ENCODE measurements at places on chromosomes 16 and 17. TPM values are rescaled to one million over a fixed set of nuclear protein-coding genes. Genes with fewer than 3 reads are reported as not detected.

Gene NGFR
- not detected for total RNA-seq

Gene IL17C
- total RNA-seq, result not detected

Gene SOCS1
- 12.5 TPM for total RNA-seq

Gene CD300LB
- not detected for total RNA-seq

GRCh38 chr17:15447928-15448579, 19.4 kb downstream of the CDRT4 start:
- H3K27me3 ChIP-seq, result no peaks in the 10 kb centered on the region
- DNase-seq, result no peak
- no peaks in the 10 kb centered on the region for H3K36me3 ChIP-seq
- H3K4me1 ChIP-seq, result no peaks in the 10 kb centered on the region

GRCh38 chr16:87860553-87861299, 8.6 kb downstream of the SLC7A5 start:
- DNase-seq, result peak; percentile 70
- peaks cover 1% of the 10 kb centered on the region for H3K36me3 ChIP-seq
- H3K4me1 ChIP-seq, result peaks cover 36% of the 10 kb centered on the region
- no peaks in the 10 kb centered on the region for H3K27me3 ChIP-seq
- peak overlapping the region; percentile 49 for H3K27ac ChIP-seq

- peaks cover 4% of the 10 kb centered on the region for H3K4me1 ChIP-seq
- H3K4me3 ChIP-seq, result peak overlapping the region; percentile 74
- H3K27me3 ChIP-seq, result no peaks in the 10 kb centered on the region
- peak; percentile 36 for DNase-seq
Observed at GRCh38 chr17:7440834-7441195, 1.5 kb downstream of the FGF11 start.

GRCh38 chr16:68166264-68166663, 69.7 kb downstream of the ESRP2 start:
- H3K27me3 ChIP-seq, result no peaks in the 10 kb centered on the region
- DNase-seq, result no peak
- no peaks in the 10 kb centered on the region for H3K36me3 ChIP-seq
- no peak overlapping the region for H3K27ac ChIP-seq
- no peak overlapping the region for H3K4me3 ChIP-seq

DNA sequence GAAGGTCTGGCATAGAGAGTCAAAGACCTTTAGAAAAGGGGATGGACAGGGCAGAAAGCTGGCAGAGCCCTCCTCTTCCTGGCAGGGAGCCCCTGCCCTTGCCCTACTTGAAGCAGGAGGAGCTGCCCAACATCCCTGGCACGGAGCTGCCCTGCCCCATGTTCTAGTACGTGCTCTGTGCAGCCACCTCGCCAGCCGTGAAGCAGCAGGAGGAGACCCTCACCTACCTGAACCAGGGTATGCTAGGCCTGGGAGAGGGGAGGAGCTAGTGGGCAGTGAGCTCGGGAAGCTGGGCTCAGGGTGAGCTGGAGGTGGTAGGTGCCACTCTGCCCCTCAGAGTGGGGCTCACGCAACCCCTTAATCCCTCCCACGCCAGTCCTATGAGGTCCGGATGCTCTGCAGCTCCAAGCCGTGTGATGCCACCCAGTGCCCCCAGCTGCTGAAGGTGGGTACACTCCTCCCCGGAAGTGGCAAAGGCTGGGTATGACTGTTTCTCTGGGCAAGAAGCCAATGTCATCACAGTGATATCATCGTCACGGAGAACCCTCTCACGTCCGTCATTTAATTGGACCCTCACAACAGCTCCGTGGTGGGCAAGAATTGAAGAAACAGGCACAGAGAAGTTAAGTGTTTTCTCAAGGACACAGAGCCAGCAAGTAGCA, 12.7 kb upstream of the STAC2 start:
- no peaks in the 10 kb centered on the region for H3K36me3 ChIP-seq
- H3K27ac ChIP-seq, result no peak overlapping the region
- peak overlapping the region; percentile 32 for H3K4me3 ChIP-seq
- peak; percentile 86 for DNase-seq

DNA sequence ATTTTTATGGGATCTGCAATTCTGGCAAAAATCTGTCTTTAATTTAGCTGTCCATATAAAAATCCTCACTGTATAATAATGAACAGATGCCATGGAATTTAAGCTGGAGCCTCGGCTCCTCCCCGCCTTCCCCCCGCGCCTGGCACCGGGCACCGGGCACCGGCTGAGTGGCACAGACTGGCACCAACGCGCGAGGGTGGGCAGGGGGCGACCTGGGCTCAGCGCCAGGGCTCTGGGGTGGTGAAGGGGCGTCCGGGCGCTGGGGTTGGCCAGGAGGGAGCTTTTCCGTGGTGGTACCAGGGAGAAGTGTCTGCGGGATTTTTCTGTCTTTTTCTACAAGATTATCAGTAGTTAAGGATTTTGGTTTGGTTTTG, 9.1 kb downstream of the NEUROD2 start:
- H3K27me3 ChIP-seq, result peaks cover 62% of the 10 kb centered on the region
- H3K36me3 ChIP-seq, result no peaks in the 10 kb centered on the region
- no peak overlapping the region for H3K27ac ChIP-seq
- H3K4me3 ChIP-seq, result no peak overlapping the region
- DNase-seq, result no peak

DNA sequence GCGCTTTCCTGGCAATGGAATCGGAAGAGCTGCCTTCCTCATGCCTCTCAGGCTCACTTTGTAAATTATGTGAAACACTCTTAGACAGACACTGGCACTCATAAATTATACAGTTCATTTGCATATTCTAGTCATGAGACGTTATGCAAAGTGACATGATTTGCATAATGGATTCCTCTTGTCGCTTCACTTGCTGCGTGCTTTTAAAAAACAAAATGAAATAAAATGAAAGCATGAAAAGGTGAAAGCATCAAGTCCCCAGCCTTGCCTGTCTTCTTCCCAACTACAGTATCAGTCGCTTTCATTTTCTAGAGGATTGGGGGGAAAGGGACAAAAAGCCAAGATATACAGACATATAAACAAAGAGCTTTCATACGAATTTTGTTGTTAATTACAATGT, 252.8 kb upstream of the PMFBP1 start:
- H3K4me1 ChIP-seq, result no peaks in the 10 kb centered on the region
- DNase-seq, result no peak
- H3K4me3 ChIP-seq, result no peak overlapping the region
- no peak overlapping the region for H3K27ac ChIP-seq
- H3K36me3 ChIP-seq, result no peaks in the 10 kb centered on the region

DNA sequence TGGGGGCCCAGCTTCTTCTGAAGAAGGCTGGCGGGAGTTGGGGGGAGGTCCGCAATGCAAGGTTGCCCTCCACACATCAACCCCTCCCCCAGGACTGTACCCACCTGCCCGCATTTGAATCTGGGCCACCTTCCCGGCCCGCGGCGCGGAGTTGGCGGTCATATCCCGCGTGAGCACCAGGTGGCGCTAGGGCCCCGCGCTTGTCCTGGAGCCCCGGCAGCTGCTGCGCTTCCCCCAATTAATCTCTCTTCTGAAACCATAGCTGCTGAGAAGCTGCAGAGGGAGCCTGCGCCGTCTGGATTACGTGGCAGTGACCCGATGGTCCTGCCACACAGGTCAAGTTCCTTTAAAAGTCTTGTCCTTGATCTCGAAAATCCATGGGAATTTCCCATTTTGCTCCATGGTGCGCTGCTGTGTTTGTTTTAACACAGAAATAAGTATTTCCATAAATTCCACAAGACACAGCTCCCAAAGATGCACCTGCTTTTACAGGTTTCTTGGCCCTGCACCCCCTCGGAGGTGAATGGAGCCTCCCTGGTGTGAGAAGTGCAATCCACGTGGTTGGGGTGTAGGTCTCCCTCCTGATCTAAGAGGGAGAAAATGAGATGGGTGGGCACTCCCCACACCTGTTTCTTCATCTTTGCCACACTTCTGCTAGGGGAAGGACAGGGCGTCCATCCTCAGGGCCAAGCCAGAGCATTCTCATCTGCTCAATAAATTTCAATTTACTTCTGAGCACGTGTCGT, 22.1 kb downstream of the COX4I1 start:
- no peak overlapping the region for H3K27ac ChIP-seq
- DNase-seq, result peak; percentile 67
- peaks cover 13% of the 10 kb centered on the region for H3K27me3 ChIP-seq

DNA sequence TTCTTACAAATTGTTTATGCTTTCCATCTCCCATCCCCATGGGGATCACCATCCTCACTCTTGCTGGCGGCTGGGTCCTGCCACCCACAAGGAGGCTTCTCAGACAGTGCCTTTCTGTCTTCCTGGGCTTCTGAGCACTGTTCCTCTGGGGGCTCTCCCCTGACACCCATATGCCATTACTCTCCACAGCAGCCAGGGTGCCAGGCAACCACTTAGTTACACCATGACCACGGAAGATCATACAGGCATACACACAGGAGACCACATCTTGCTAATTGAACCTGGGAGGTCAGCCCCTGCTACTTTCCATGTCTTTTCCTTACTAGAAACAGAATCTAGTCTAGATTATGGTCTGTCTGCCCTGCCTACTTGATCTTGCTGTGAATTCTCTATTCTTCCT, 27.7 kb upstream of the HS3ST2 start:
- H3K4me1 ChIP-seq, result peaks cover 32% of the 10 kb centered on the region
- no peak for DNase-seq
- no peak overlapping the region for H3K4me3 ChIP-seq
- H3K36me3 ChIP-seq, result no peaks in the 10 kb centered on the region
- H3K27ac ChIP-seq, result no peak overlapping the region
